ENCODE measurements at places on chromosomes 5 and 9. TPM values are rescaled to one million over a fixed set of nuclear protein-coding genes. Genes with fewer than 3 reads are reported as not detected.

The SMIM33 gene
- 0.35 TPM for total RNA-seq

The ACOT12 gene
- not detected for total RNA-seq

The PCDHA3 gene
- total RNA-seq = not detected

The PCDHA9 gene
- not detected for total RNA-seq

The SPATA31C1 gene
- total RNA-seq = not detected

All from activated T-cell treated with anti-CD3 and anti-CD28 coated beads, Interleukin-2, amount 50 U/mL, for 72 hours (primary cell).